ENCODE measurements at places on chromosomes 4 and X. TPM values are rescaled to one million over a fixed set of nuclear protein-coding genes. Genes with fewer than 3 reads are reported as not detected.

The KCND1 gene
- total RNA-seq: 1.1 TPM

The GIMD1 gene
- total RNA-seq: not detected

GRCh38 chr4:7144374-7145290 is 47.7 kb upstream of the SORCS2 start:
- no peak overlapping the region for H3K4me3 ChIP-seq
- no peak overlapping the region for H3K27ac ChIP-seq
- H3K36me3 ChIP-seq: no peaks in the 10 kb centered on the region
- peaks cover 4% of the 10 kb centered on the region for H3K4me1 ChIP-seq

DNA sequence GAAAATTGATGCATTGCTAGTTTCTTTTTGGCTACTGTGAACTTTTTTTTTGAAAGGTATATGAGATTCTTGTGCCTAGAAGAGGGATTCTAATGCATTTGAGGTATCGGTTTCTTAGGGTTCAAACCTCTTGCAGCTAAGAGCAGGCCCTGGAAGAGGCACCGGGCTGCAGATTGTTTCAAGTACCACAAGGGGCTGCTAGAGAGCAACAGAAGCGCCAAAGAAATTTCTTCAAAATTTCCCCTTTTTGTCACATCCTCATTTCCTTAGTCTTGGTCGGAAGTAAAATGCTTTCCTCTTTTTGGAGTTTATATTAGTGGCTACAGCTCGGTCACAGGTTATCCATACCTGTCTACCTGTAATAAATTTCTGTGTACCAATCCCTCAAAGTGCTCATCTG is 89.8 kb downstream of the PDGFRA start:
- no peaks in the 10 kb centered on the region for H3K27me3 ChIP-seq
- no peaks in the 10 kb centered on the region for H3K36me3 ChIP-seq
- DNase-seq: peak; percentile 61

DNA sequence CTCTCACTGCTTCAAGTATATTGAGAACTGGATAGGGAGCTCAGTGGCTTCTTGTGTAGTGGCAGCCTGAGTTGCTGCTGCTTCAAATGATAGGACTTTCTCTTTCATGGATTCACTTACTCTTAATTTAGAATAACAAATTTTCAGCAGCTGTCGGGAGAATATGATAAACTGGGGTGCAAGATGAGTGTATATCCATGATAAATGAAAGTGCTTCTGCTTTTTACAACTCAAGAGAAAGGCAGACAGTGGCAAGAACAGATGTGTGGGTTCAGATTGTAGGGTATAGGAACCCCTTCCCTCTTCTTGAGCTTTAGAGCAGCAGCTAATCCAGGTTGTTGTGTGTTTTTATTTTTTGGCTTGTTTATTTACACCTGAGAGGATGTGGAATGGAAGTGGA is 1.0 kb downstream of the SH3BGRL start:
- no peak for DNase-seq
- H3K4me3 ChIP-seq: peak overlapping the region; percentile 91
- H3K27me3 ChIP-seq: no peaks in the 10 kb centered on the region
- H3K27ac ChIP-seq: peak overlapping the region; percentile 94

GRCh38 chrX:28847423-28847822 is 260.2 kb downstream of the IL1RAPL1 start:
- no peak overlapping the region for H3K27ac ChIP-seq
- no peak overlapping the region for H3K4me3 ChIP-seq
- no peaks in the 10 kb centered on the region for H3K36me3 ChIP-seq
